T-helper 1 cell (primary cell): ENCODE measurements at places on chromosomes 1 and 21.

GRCh38 chr1:220113136-220113695 lies 19.3 kb downstream of the IARS2 start:
- DNase-seq = no peak

DNA sequence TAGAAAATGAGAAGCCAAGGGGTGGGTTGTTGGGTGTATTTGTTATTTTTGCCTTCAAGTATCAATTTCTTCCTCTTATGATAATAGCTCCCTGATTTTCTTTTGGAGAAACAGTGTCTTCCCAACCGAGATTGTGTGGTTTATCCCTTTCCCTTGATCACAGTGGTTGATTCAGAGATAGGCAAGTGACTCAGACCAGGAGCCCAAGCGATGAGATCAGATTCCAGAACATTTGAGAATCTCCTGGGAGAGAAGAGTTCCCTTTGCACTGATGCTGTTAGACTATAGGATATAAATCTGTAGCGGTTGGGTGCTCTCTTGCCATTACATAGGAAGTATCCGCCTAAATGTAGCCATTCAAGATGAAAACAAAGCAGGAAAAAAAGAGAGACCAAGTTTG lies 90.1 kb upstream of the WDR26 start:
- DNase-seq = no peak

GRCh38 chr1:207848234-207848633 lies 62.7 kb downstream of the CD34 start:
- no peak for DNase-seq

DNA sequence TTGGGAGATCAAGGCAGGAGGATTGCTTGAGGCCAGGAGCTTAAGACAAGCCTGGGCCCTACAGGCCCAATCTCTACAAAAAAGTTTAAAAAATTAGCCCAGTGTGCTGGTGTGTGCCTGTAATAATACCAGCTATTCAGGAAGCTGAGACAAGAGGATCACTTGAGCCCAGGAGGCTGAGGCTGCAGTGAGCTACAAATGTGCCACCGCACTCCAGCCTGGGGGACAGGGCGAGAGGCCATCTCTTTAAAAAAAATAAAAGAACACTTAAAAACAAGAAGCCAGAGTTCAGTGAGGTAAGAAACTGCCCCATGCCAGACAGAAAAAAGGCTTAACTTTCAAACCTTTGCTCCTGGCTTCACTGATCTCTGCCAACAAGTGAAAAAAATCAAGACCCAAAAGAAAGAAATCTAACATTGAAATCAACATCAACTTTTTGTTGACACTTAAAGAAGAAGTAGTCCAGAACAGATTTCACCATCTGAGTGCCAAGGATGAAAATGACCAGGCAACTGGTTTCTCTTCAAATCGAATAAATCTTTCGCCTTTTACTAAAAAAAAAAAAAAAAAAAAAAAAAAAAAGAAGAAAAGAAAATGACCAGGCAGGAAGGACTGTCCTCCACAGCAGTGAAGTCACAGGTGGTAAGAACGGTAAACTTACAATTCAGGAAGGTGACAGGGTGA lies 51.2 kb downstream of the SLC45A1 start:
- no peak for DNase-seq

DNA sequence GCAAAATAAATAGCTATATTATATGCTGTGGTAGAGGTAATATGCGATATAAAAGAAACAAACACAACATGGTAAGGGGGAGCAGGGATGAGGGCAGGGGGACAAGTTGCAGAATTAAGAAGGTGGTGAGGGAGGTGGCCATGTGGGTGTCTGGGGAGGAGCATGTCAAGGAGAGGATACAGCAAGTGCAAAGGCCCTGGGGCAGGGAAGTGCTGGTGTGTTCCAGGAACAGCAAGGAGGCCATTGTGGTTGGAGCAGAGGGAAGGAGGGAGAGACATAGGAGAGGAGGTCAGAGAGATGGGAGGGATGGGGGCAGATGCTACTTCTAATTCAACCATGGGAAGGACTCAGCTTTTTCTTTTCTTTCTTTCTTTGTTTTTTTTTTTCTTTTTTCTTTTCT lies 161.2 kb upstream of the IGSF21 start:
- no peak for DNase-seq
